ENCODE measurements at places on chromosomes 2 and 18.

DNA sequence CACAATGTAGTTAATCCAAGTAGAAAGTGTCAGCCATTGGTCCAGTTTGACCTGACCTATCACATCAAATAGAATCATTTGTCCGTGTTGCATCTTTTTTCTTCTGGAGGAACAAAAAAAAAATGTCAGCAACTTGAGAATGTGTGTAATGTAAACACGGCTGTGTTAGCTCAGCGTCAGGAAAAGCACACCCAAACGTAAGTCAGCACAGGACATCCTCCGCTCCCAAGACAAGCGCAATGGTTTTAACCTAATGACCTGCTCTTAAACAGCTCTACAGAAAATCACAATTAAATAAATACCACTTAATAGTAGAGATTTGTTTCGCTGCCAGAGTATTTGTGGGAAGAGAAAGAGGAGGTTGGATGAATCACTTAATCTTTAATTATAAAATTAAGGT lies 59.4 kb downstream of the OSR1 start:
- no peak for DNase-seq

- no peak for DNase-seq
These were observed 2.5 kb upstream of the SP140L start for GRCh38 chr2:230324503-230324902.

- peak; percentile 56 for DNase-seq
These were observed 76.9 kb downstream of the TWIST2 start for GRCh38 chr2:238924796-238925195.

DNA sequence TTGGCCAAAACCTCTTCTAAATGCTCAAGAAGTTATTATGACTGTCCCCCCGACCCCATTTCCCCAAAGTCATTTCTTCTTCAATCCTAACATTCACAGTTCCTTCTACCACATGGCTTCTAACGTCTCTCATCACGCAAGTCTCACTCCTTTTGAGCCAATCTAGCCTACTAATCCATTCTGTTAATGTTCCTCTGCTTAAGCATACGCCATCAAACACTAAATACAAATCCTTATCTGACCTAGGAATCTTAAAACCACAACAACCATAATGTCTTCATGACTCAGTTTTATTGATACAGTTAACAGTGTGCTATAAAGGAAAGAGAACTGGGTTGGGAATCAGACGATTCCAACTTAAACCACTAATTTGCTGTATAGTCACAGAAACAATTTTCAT lies 23.9 kb downstream of the HNRNPLL start:
- no peak for DNase-seq

DNA sequence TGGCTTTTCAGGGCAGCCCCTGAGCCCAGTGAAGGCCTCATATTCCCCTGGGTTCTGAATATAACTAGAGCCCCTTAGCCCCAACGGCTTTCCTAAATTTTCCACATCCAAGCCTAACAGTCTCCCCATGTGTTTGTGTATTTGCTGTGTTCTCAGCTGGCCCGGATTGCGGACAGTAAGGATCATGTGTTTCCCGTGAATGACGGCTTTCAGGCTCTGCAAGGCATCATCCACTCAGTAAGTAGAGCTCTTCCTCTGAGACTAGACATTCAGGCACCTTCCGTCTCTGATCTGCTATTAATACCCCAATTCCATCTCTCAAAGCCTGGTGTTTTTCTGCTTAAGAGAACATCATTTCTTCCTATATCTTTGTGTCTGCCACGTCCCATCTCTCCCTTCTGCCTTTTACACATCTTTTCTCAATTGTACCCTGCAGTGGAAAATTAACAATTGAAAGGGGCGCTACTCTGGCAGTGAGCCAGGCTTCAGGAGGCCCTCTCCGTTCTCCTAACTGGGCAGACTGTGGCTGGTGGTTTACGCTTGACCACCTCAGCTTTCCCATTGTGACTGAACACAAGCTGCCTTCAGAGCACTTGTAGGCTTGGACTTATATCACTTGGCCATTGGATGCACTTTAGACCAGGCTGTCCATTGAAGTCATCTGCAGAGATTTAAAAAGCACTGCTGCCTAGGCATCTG lies 64.4 kb downstream of the ANTXR1 start:
- DNase-seq: no peak

DNA sequence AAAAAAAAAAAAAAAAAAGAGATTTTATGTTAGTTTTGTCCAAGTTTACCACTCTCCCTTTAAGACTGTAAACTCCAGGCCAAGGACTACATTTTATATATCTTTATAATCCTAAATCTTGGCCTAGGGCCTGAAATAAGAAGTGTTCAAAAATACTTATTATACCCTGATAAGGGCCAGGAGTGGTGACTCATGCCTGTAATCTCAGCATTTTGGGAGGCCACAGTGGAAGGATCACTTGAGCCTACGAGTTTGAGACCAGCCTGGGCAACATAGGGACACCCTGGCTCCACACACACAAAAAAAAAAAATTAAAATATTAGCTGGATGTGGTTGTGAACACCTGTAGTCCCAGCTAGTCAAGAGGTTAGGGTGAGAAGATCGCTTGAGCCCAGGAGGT lies 12.7 kb downstream of the TRIP12 start:
- DNase-seq: no peak

- DNase-seq: no peak
These were observed 13.9 kb downstream of the SCYGR8 start for GRCh38 chr2:227759411-227760118.

DNA sequence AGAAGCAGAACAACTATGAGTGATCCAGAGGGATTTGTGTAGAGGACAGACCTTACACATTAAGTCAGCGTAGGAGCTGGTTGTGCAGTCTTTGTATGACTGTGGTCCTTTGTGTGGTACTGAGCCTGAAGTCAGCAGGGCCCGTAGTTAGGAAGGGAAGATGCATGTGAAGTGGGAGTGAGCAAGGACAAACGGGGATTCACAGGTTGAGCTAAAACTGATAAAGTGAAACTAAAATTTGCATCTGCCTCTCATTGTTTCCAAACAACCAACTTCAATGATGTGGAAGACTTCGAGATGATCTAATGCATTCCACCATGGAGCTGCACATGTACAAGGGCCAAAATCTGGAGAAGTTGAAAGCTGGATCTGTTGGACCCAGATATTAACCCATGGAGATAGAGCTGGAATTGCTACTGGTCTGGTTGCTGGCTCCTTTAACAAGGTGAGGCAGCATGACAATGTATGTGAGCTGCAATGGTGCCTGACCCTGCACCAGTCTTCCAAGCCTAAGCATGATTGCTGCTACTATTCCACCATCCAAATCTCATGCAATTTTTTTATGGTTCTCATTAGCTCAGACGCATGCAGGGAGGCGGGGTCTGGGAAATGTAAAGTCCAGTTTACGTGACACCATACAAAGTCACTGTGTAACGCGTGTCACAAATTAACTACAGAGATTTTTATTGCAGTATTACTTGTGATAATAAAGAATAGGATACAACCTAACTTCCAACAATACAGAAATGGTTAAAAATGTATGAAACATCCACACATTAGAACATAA lies 12.1 kb upstream of the CYBRD1 start:
- peak; percentile 49 for DNase-seq

GRCh38 chr18:36786686-36787085 lies 42.1 kb downstream of the TPGS2 start:
- DNase-seq: peak; percentile 74

Measured in osteoblast (primary cell).